Lung microvascular endothelial cell (primary cell): ENCODE measurements at places on chromosomes 5 and 9. TPM values are rescaled to one million over a fixed set of nuclear protein-coding genes. Genes with fewer than 3 reads are reported as not detected.

PHYHD1 gene
- total RNA-seq: 0.20 and 0.22 TPM in 2 replicates

DMRT3 gene
- not detected in 2 replicates for total RNA-seq

SELENOP gene
- total RNA-seq: 51.4 and 175 TPM in 2 replicates

RASGRF2 gene
- 20.6 and 21.6 TPM in 2 replicates for total RNA-seq

PGM5 gene
- 27.5 and 295 TPM in 2 replicates for total RNA-seq
